G401 (cell line): ENCODE measurements at places on chromosomes 6 and 20. TPM values are rescaled to one million over a fixed set of nuclear protein-coding genes. Genes with fewer than 3 reads are reported as not detected.

MCHR2 gene
- not detected in 2 replicates for total RNA-seq

MEI4 gene
- 0.44 and 0.49 TPM in 2 replicates for total RNA-seq

NOX3 gene
- total RNA-seq = 0.10 TPM in 1 of 2 replicates, not detected in the other

KIF25 gene
- not detected in 2 replicates for total RNA-seq

LCA5 gene
- total RNA-seq = 18.8 and 24.2 TPM in 2 replicates

ANGPT4 gene
- not detected in 2 replicates for total RNA-seq
